ENCODE measurements at places on chromosomes 13 and 19. TPM values are rescaled to one million over a fixed set of nuclear protein-coding genes. Genes with fewer than 3 reads are reported as not detected.

Gene OR10H1
- 0.20 TPM for total RNA-seq

Gene SKA3
- 31.1 TPM for total RNA-seq

Gene HSPB6
- not detected for total RNA-seq

Gene ZC3H4
- total RNA-seq, result 150 TPM

Gene C2CD4C
- not detected for total RNA-seq

Gene RNASEH2A
- 20.8 TPM for total RNA-seq

Gene MYH14
- total RNA-seq, result not detected

Gene BCL2L12
- 98.0 TPM for total RNA-seq

Gene MED29
- 35.2 TPM for total RNA-seq

Gene KLF16
- total RNA-seq, result 18.0 TPM

Gene ITGBL1
- total RNA-seq, result not detected

GRCh38 chr19:1935484-1936208 lies 5.3 kb upstream of the CSNK1G2 start:
- H3K27ac ChIP-seq, result no peak overlapping the region
- no peak overlapping the region for H3K4me3 ChIP-seq
- H3K27me3 ChIP-seq, result no peaks in the 10 kb centered on the region
- H3K4me1 ChIP-seq, result peaks cover 22% of the 10 kb centered on the region
- H3K36me3 ChIP-seq, result no peaks in the 10 kb centered on the region

GRCh38 chr13:19069684-19070397 lies 111.8 kb downstream of the TUBA3C start:
- H3K4me1 ChIP-seq, result no peaks in the 10 kb centered on the region
- H3K27ac ChIP-seq, result no peak overlapping the region
- H3K4me3 ChIP-seq, result no peak overlapping the region
- no peak for DNase-seq
- no peaks in the 10 kb centered on the region for H3K27me3 ChIP-seq

DNA sequence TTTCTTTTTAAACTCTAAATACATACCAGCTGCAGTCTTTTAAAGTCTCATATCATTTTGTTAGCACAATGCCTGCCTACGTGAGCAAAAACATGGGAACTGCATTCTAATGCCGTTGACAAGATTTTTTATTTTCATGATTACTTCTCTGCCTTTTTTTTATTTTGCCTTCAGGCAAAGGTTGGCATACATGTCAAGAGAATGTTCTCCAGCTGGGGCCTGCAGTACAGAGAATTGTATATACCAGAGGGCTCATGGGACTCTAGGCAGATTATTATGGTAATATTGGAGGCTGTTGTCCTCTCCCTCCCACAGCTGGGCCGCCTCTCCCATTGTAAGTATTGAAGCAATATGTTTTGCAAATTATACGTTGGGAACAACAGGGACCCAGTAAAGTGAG lies 53.9 kb upstream of the OBI1 start:
- H3K27me3 ChIP-seq, result peaks cover 1% of the 10 kb centered on the region
- peaks cover 3% of the 10 kb centered on the region for H3K4me1 ChIP-seq
- H3K36me3 ChIP-seq, result no peaks in the 10 kb centered on the region
- no peak overlapping the region for H3K27ac ChIP-seq
- no peak overlapping the region for H3K4me3 ChIP-seq

DNA sequence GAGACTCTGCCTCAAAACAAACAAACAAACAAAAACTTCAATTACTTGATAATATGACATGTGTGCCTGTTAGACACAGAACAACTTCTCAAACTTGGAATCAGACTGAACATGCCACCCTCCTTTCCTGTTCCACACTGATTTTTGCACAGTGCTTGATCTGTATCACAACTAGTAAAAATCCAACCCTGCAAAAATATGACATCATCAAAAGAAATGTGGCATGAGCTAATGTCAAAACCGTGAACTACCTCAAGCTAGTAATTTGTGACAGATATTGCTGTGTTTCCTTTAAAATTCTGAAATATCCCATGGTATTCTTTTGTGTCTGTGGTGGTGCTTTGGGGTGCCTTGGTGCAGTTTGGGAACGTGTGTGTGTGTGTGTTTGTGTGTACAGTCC lies 8.2 kb downstream of the MYCBP2 start:
- H3K27me3 ChIP-seq, result no peaks in the 10 kb centered on the region

GRCh38 chr13:22128441-22129408 lies 457.9 kb downstream of the FGF9 start:
- H3K4me3 ChIP-seq, result peak overlapping the region; percentile 75
- peaks cover 57% of the 10 kb centered on the region for H3K4me1 ChIP-seq
- peak overlapping the region; percentile 75 for H3K27ac ChIP-seq
- H3K36me3 ChIP-seq, result peaks cover 15% of the 10 kb centered on the region
- no peaks in the 10 kb centered on the region for H3K27me3 ChIP-seq
- DNase-seq, result no peak

DNA sequence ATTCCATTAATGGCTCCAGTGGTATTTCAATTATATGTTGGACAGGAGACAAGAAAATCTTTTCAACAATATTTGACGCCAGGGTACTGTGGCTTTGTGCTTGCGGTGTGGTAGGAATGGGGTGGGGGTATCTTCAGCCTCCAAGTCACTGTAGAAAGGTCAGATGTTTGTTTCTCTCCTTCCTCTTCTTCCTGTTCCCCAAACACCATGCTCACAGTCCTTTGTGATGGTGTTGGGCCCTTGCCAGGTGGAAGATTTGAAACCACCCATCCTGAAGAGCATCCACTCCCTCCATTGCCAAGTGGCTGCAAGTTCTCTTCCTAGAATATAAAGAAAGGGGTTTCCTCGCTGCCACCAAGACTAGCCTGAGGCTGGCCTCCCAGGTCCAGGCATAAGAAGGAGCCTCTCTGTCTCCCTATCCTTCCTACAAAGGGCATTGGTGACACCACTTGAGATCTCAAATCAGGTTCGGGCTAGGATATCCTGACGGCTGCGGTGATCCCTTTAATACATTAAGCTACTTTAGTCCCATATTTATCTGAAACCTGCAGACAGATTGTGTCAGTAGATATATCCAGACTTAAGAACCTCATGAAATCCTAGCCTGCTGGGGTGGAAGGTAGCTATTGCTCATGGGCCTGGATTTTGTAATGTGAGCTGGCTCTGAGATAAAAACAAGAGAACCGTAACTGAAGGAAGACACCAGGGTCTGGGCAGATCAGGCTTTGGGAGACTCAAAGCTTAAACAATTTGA lies 64.3 kb upstream of the SIAH3 start:
- no peaks in the 10 kb centered on the region for H3K4me1 ChIP-seq
- H3K4me3 ChIP-seq, result no peak overlapping the region
- DNase-seq, result no peak
- no peaks in the 10 kb centered on the region for H3K36me3 ChIP-seq

DNA sequence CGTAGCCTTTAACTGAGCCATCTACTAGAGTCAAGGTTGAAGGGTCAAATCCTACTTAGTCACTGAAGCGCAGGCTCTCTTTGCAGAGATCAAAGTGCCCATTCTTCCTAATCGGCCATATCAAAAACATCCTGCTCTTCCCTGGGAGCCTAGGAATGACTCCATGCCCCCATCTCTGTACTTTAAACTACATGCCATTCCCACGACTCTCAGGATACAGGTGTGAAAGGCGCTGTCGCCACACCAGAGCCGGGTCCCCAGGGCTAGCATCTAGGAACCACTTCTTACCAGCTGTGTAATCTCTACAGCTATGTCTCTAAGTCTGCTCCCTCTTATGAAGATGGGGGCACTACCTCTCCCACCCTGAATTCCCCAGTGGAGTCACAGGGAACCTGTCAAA lies 22.3 kb downstream of the IRS2 start:
- H3K36me3 ChIP-seq, result no peaks in the 10 kb centered on the region
- no peaks in the 10 kb centered on the region for H3K27me3 ChIP-seq
- H3K27ac ChIP-seq, result no peak overlapping the region

GRCh38 chr13:81139987-81140386 lies 799.1 kb upstream of the SPRY2 start:
- no peak for DNase-seq
- no peaks in the 10 kb centered on the region for H3K36me3 ChIP-seq
- H3K4me1 ChIP-seq, result no peaks in the 10 kb centered on the region
- H3K27ac ChIP-seq, result no peak overlapping the region
- no peaks in the 10 kb centered on the region for H3K27me3 ChIP-seq

DNA sequence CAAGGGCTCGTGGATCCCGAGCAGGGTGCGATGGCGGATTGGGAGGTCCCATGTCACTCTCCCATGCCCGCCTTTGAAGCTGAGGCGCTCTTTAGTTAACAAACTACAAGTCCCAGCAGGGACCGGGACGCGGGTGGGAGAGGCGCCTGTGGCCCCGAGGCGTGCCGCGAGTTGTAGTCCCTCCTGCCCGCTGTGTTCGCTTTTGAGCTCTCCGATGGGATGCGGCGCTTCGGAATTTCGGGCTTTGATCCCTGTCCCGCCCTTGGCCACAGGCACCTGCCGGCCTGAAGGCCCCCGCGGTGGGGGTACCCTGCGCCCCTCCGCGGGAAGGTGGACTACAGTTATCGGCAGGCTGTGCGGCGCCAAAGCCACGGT lies 11.0 kb downstream of the CYTH2 start:
- DNase-seq, result no peak
- H3K36me3 ChIP-seq, result no peaks in the 10 kb centered on the region
- no peaks in the 10 kb centered on the region for H3K27me3 ChIP-seq
- H3K27ac ChIP-seq, result peak overlapping the region; percentile 70
- peaks cover 24% of the 10 kb centered on the region for H3K4me1 ChIP-seq

- peaks cover 6% of the 10 kb centered on the region for H3K36me3 ChIP-seq
- H3K4me3 ChIP-seq, result no peak overlapping the region
- H3K27me3 ChIP-seq, result no peaks in the 10 kb centered on the region
- DNase-seq, result no peak
- H3K27ac ChIP-seq, result no peak overlapping the region
- no peaks in the 10 kb centered on the region for H3K4me1 ChIP-seq
These were observed 1941.6 kb upstream of the PRR20A start for GRCh38 chr13:55199134-55199533.

DNA sequence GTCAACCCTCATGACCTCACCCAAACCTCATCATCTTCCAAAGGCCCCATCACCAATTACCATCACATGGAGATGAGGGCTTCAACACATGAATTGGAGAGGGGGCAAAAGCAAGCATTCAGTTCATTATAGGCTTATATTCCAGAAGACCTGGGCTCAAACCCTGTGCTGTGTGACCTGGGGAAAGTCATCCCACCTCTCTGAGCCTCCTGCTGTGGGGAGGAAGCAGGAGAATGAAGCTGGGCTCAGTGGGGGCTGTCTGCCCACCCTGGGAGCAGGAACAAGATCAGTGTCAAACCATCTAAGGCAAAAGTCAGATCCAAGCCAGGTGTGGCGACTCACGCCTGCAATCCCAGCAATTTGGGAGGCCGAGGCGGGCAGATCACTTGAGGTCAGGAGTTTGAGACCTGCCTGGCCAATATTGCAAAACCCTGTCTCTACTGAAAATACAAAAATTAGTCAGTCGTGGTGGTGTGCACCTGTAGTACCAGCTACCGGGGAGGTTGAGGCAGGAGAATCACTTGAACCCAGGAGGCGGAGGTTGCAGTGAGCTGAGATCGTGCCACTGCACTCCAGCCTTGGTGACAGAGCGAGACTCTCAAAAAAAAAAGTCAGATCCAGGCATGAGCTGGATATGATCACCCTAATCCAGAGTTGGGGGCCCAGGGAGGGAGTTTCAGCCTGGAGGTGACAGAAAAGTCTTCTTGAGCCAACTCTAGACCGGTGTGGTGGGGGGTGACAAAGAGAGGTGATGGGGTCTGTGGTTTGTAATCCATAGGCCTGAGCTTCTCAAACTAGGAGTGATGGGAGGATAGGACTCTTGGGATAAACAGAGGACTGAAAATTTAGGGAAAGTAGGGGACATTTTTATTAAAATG lies 1.6 kb upstream of the TPM4 start:
- no peak for DNase-seq
- peak overlapping the region; percentile 86 for H3K4me3 ChIP-seq
- peaks cover 42% of the 10 kb centered on the region for H3K4me1 ChIP-seq
- H3K27ac ChIP-seq, result peak overlapping the region; percentile 96
- H3K27me3 ChIP-seq, result no peaks in the 10 kb centered on the region

GRCh38 chr13:106987427-106987785 lies 419.5 kb upstream of the ARGLU1 start:
- no peaks in the 10 kb centered on the region for H3K27me3 ChIP-seq
- no peak overlapping the region for H3K4me3 ChIP-seq
- DNase-seq, result no peak
- no peak overlapping the region for H3K27ac ChIP-seq

GRCh38 chr13:103284466-103284865 lies 218.2 kb upstream of the SLC10A2 start:
- no peak overlapping the region for H3K27ac ChIP-seq
- no peaks in the 10 kb centered on the region for H3K27me3 ChIP-seq
- peaks cover 8% of the 10 kb centered on the region for H3K4me1 ChIP-seq
- no peak for DNase-seq
- H3K4me3 ChIP-seq, result no peak overlapping the region

GRCh38 chr13:64579331-64579730 lies 2650.8 kb downstream of the PCDH9 start:
- H3K27ac ChIP-seq, result no peak overlapping the region
- H3K36me3 ChIP-seq, result no peaks in the 10 kb centered on the region

GRCh38 chr13:27425158-27425917 lies 919 bp downstream of the GTF3A start:
- no peaks in the 10 kb centered on the region for H3K27me3 ChIP-seq
- no peak for DNase-seq
- peaks cover 19% of the 10 kb centered on the region for H3K36me3 ChIP-seq
- peak overlapping the region; percentile 88 for H3K27ac ChIP-seq
- peak overlapping the region; percentile 94 for H3K4me3 ChIP-seq
- H3K4me1 ChIP-seq, result peaks cover 41% of the 10 kb centered on the region

- H3K27me3 ChIP-seq, result no peaks in the 10 kb centered on the region
- H3K27ac ChIP-seq, result no peak overlapping the region
- no peaks in the 10 kb centered on the region for H3K36me3 ChIP-seq
- peaks cover 10% of the 10 kb centered on the region for H3K4me1 ChIP-seq
- no peak for DNase-seq
These were observed 14.8 kb downstream of the OPA3 start for GRCh38 chr19:45569619-45570421.

- peaks cover 5% of the 10 kb centered on the region for H3K36me3 ChIP-seq
- H3K27ac ChIP-seq, result no peak overlapping the region
- no peak overlapping the region for H3K4me3 ChIP-seq
- H3K27me3 ChIP-seq, result no peaks in the 10 kb centered on the region
- DNase-seq, result no peak
These were observed 102.5 kb downstream of the GADD45B start for GRCh38 chr19:2578391-2578890.

GRCh38 chr19:44808463-44809371 lies at the start of gene BCAM:
TSS of gene BCAM (plus strand) at chr19:44809103. CDS start at chr19:44809125, 22 bp downstream.
- no peaks in the 10 kb centered on the region for H3K36me3 ChIP-seq
- H3K4me1 ChIP-seq, result no peaks in the 10 kb centered on the region
- H3K27me3 ChIP-seq, result peaks cover 8% of the 10 kb centered on the region
- DNase-seq, result no peak
- no peak within 1 kb of the TSS for H3K27ac ChIP-seq
